ENCODE measurements at places on chromosomes 7 and 10. TPM values are rescaled to one million over a fixed set of nuclear protein-coding genes. Genes with fewer than 3 reads are reported as not detected.

TMEM213 gene
- not detected for total RNA-seq

GNGT1 gene
- not detected for total RNA-seq

ATOH7 gene
- not detected for total RNA-seq

HMX3 gene
- not detected for total RNA-seq

SPDYE2 gene
- not detected for total RNA-seq

CH25H gene
- not detected for total RNA-seq

CALHM3 gene
- not detected for total RNA-seq

ASNS gene
- 94.9 TPM for total RNA-seq

FXYD4 gene
- not detected for total RNA-seq

GPR15LG gene
- total RNA-seq, result not detected

CYP2C19 gene
- total RNA-seq, result not detected

GLUD1 gene
- 184 TPM for total RNA-seq

PRF1 gene
- total RNA-seq, result 94.8 TPM

MNX1 gene
- total RNA-seq, result not detected

TMEM270 gene
- not detected for total RNA-seq

PVRIG gene
- total RNA-seq, result 23.9 TPM

IQUB gene
- not detected for total RNA-seq

DRGX gene
- not detected for total RNA-seq

RBP4 gene
- not detected for total RNA-seq

AVPI1 gene
- total RNA-seq, result 2.3 TPM
